ENCODE measurements at places on chromosomes 6 and 20.

DNA sequence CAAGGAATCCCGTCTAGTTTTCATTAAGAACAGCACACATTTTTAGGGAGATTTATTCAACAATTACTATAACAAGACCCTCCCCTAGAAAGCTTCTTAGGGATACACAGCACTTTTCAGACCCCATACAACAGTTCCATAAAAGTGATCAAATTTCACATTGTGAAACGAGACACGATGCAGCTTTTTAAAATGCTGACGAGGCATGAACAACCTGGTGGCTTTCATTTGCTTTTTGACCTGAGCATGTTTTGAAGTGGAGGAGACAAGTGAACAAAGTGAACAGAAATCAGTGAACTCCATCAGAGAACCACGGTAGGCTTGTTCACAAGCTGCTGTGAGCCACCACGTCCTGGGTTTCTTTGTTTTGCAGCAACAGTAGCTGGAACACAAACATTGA, 112.2 kb downstream of the PCSK2 start:
- H3K27me3 ChIP-seq = no peaks in the 10 kb centered on the region
- H3K27ac ChIP-seq = no peak overlapping the region
- no peaks in the 10 kb centered on the region for H3K4me1 ChIP-seq
- H3K36me3 ChIP-seq = no peaks in the 10 kb centered on the region
- DNase-seq = no peak

GRCh38 chr20:2524709-2525506, 11.5 kb upstream of the TMC2 start:
- H3K27ac ChIP-seq = peak overlapping the region; percentile 23
- peak; percentile 72 for DNase-seq
- peak overlapping the region; percentile 87 for H3K4me3 ChIP-seq
- no peaks in the 10 kb centered on the region for H3K4me1 ChIP-seq
- H3K27me3 ChIP-seq = no peaks in the 10 kb centered on the region

DNA sequence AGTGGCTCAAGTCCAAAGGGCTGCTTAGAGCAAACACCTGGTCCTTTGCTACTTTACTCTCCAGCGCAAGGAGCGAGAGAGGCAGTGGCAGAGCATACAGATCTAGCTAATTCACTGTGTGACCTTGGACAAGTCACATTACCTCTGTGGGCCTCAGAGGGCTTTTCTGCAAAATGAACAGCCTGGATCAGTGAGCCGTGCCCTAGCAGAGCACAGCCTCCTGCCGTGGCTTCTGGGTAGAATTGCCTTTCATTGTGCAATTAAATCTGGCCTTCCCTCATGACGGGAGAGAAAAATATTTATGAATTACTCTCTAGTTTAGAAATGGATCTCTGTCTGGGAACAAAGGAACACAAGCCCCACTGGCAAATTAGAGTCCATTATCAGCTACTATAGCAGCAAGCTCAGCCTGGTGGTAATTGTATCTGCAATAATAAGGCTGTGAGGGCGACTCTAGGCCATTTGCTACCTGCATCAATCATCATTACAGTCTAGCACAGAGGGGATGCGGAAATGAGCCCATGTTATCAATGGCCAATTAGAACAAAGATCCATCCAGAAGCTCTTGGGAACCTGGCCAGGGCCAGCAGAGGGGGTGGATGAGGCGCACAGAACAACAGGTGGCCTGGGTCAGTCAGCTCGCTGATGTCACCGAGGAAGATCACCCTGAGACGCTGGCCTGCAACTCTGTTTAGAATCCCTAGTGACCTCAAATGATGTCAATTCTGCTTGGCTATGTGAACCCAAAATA, 114.2 kb upstream of the LY86 start:
- no peaks in the 10 kb centered on the region for H3K36me3 ChIP-seq
- no peak for DNase-seq
- no peaks in the 10 kb centered on the region for H3K4me1 ChIP-seq
- no peaks in the 10 kb centered on the region for H3K27me3 ChIP-seq
- H3K4me3 ChIP-seq = no peak overlapping the region

GRCh38 chr6:39199976-39200375, 29.3 kb downstream of the KCNK5 start:
- no peaks in the 10 kb centered on the region for H3K4me1 ChIP-seq
- peak; percentile 54 for DNase-seq
- H3K36me3 ChIP-seq = no peaks in the 10 kb centered on the region
- no peak overlapping the region for H3K4me3 ChIP-seq
- H3K27ac ChIP-seq = no peak overlapping the region
- no peaks in the 10 kb centered on the region for H3K27me3 ChIP-seq

- H3K36me3 ChIP-seq = no peaks in the 10 kb centered on the region
- no peaks in the 10 kb centered on the region for H3K4me1 ChIP-seq
- no peaks in the 10 kb centered on the region for H3K27me3 ChIP-seq
- no peak overlapping the region for H3K4me3 ChIP-seq
- DNase-seq = no peak
Measured at GRCh38 chr20:4120921-4121321, 105.6 kb upstream of the RNF24 start.

GRCh38 chr6:112357791-112358190, 10.7 kb downstream of the RFPL4B start:
- H3K36me3 ChIP-seq = no peaks in the 10 kb centered on the region
- H3K4me1 ChIP-seq = no peaks in the 10 kb centered on the region
- no peak overlapping the region for H3K4me3 ChIP-seq
- no peaks in the 10 kb centered on the region for H3K27me3 ChIP-seq

Data from aorta (tissue), 5 donors.